ENCODE measurements at places on chromosomes 2 and 18.

GRCh38 chr2:205682239-205682970 is at the start of gene NRP2:
NRP2 (plus strand) TSS chr2:205682501; CDS start chr2:205683291, 790 bp downstream.
- DNase-seq, result peak; percentile 94

DNA sequence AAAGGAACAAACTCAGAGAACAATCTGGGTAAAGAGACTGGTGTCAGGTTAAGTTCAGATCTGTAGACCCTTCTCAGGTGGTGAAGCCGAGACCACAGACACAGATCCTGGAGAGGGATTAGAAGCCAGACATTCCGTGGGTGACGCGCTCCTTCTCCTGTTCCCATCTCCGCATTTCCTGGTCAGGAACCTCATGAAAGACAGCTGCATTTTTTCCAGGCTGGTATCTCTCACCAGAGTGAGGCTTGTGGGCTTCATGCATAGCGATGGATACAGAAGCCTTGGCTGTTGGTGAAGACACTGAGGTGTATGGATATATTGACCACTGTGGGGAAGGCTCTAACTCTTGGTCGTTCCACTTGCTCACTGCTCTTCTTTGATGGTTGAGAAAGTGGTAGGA is 152.6 kb downstream of the FAM210A start:
- DNase-seq, result no peak

DNA sequence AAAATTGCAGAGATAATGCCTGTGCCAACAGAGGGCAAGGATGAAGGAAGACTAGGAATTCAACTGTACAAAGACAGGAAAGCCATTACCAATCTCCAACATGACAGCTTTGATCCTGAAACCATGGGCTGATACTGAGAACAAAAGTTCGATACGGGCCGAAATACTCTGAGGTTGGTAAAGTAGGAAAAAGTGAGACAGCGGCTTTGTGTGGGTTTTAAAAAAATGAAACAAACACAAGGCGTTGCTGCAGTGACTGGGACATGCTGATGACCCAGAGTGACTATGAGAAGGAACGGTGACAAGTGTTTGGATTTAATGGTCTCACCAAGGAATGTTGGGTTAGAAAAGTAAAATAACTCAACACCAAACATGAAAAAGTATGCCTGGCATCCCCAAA is 24.2 kb upstream of the SDC1 start:
- DNase-seq, result no peak

DNA sequence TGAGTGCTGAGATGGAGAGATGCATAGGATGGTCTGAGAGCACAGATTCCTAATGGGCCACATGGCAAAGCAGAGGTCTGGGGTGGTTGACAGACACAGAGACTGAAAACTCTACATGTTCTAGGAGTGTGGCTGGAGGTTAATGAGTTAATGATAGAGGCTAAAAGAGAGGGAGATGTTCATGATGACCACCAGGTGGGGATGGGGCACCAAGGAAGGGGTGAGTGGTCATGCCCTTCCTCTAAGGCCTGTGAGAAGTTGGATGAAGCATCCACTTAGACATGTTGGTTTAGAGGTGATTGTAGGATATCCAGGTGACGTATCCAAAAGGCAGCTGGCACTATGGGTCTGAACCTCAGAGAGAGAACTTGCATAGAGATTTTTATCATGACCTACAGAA is 102.1 kb downstream of the LRP2 start:
- no peak for DNase-seq

DNA sequence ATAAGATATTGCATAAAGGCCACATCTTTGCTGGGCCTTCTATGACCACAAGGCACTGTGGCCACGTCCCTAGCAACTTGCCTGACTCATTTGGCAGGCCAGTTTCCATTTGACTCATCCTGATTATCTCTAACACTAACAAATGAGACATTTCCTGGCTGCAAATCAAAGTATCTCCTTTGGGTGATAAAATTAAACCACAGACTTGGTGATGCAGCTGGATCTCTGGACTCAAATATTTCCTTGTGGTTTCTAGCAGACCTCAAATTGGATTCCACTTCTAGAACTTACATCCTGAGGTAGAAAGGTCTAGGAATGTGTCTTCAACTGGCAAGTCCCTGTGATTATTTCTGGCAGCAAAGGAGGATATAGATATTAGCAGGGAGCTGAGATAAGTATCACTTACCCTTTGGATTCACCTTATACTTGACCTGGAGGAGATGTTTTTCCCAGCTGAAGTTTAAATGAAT is 167.9 kb upstream of the NXPH2 start:
- DNase-seq, result peak; percentile 99

DNA sequence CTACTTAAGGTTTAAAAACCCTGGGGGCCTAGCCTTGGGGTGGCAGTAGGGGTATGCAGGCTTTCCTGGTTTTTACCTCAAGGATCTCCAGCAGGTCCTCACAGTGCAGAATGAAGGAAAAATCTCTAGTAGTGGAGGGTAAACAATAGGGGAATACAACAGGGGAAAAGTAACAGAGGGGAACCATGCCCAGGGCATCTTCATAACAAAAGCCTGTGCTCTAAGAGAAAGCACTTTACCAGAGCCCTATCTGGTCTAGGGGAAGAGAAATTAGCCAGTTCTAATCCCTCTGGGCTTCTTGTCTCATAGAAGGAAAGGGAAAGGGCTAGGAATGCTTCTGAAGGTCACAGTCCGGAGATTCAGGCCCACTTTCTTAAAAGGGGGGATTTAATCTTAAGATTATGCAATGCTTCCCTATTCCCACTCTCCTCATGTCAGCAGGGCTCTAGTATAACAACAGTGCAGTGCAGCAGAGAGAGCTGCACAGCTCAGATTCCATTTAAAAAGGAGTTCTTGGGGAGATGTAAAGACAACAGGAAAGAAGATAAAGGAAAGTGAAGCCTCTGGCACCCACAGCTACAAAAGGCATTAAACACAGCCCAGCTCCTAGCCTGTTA is 149.0 kb upstream of the CYP1B1 start:
- DNase-seq, result no peak

DNA sequence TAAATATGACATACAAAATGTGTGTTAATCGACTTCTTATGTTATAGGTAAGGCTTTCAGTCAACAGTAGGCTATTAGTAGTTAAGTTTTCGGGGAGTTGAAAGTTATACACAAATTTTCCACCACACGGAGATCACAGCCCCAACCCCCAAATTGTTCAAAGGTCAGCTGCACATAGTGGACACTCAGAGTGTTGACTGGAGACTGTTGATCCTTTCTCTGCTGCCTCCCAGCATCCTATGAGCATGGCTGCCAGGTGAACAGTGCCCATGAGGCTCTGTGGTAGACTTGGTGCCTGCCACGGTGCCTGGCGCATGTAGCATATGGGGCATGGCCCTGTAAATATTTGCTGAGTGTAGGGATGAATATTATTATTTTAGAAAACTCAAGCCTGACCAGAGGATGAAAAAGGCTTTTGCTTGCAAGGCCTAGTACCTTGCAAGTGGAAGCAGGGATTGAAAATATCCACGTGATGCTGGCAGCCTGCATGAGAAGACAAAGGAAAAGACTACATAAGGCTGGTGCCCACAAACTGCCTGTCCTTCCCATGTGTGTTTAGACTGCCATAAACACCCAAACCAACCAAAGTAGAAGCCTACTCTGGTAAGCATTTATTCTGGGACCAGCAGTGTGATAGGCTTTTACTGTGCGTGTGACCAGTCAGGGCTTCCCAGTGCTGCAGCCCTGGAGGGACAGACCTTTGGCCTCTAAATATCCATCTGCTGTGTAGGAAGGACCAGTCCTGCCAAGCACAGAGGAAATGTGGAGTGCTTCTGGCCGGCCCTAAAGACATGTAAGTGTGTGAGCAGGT is 226.1 kb downstream of the LDLRAD4 start:
- DNase-seq, result no peak

DNA sequence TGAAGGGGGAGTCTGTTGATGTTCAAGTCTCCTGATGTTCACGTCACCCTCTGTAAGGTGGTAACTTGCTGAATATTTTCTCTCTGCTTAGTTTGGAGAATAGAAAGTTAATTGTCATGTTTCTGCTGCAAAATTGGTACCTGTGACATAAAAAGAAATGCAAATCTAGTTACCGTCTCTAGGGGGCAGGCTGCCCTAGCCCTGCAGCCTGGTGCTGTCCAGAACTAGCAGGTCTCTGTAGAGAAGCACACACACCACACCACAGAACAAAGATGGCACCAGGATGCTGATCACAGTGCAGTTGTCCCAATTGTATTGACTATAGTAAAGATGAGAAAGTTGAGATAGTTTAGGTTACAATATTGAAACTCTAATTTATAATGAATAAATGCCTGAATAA is 47.0 kb downstream of the SLC9A4 start:
- DNase-seq, result peak; percentile 9

DNA sequence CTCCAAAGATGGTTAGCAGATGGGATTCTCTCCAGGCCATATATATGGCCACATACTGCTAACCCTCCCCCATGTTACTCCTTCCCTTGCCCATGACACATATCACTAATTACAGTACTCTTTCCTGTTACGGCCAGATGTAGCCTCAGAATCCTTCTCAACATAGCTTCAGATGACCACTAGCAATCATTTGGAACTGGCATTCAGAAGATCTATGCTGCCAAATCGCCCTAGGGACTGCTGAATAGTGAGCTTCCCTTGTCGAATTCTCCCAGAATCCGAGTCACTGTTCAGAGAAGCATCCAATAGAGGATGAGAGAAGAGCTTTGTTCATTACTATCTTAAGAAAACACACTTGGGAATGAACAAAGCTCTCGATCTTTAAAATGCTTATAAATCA is 121.2 kb upstream of the TANK start:
- DNase-seq, result no peak

- peak; percentile 64 for DNase-seq
Observed at GRCh38 chr18:59996370-59996966, 96.7 kb downstream of the PMAIP1 start.

- no peak for DNase-seq
Observed at GRCh38 chr2:3527886-3528785, 8.8 kb upstream of the ADI1 start.

DNA sequence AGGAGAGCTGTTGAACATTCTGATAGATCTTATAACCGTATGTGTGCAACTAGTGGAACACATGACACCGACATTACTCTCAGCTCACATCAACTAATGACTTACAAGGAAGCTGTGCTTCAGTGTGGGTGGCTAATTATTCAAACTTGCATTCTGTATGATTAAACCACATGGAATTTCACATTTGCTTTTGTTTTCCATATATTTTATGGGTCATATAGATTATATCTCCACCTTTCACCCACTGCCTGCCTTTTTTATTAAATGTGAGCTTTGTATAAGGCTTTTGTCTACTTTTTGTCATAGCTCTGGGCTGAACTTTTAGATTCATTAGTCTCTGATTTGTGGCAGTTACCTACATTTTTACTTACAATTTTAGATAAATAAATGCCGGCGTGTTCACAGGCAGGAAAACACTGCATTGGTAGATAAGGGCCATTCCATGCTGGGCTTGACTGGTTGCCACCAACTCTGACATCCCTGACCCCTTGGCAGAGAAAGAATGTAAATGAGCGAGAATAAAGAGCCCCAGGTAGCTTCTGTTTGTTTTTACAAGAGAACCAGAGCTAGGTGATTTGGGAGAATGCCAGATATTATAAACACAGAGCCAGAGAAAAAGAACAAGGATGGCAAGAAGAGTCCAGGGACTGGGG is 35.7 kb downstream of the LYPD6 start:
- DNase-seq, result peak; percentile 75

DNA sequence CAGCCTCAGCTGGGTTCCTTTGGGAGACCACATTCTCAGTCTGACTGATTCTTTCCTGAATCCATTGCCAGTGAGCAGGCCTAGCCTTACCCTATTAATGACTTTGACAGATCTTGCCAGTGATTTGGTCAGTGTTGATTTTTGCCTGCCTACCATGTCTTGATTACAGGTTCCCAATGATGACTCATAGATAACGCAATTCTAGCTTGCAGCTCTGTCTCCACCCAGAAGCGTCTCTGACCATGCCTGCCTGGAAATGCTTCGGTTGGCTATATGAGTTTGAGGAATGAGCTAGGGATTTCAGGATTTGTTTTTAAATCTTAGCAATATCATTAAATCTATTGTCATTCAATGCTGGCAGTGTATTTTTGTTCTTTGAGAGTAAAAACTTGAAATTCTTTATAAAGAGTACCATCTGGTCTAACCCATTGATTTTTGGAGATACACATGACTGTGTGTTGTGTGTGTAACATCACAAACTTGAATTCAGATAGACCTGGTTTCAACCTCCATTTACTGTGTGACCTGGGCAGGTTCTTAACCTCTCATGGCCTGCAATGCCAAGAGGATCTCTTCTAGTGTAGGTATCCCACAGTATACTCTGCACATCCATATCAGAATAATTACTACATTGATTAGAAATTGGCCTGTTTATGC is 57.0 kb downstream of the CCDC150 start:
- peak; percentile 75 for DNase-seq

DNA sequence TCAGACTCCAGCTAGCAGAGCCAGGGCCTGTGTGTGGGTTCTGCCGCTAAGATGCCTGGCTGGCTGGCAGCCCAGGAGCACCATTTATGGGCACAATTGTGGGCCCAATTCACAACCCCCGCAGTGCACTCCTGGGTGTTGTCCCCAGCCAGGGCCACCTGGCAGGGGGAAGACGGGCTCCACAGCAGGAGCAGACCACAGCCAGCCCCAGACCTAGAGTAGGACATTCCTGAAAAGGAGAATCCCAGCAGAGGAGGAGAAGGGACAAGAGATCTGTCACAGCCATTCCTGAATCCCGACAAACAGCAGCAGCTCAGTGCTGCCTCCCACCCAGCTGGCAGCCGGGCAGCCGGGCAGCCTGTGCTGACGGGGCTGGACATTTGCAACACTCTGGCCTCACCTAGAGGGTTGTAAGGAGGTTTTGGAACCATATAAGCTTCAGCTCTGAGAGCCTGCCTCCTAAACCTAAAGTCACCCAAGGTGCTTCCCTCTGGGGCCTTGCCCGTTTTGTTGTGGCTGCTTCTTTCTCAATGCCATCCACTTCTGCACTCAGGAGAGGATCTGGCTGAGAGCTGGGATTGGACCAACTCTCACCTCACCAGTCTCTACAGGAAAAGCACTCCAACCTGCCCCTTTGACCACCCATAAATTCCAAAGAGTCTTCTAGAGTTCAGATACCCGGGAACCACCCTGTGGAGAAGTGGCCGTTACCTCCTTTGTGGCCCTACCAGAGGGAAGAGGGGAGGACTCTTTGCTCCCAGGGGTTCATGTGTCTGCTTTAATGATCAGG is 4.1 kb upstream of the TMEM177 start:
- DNase-seq, result no peak

DNA sequence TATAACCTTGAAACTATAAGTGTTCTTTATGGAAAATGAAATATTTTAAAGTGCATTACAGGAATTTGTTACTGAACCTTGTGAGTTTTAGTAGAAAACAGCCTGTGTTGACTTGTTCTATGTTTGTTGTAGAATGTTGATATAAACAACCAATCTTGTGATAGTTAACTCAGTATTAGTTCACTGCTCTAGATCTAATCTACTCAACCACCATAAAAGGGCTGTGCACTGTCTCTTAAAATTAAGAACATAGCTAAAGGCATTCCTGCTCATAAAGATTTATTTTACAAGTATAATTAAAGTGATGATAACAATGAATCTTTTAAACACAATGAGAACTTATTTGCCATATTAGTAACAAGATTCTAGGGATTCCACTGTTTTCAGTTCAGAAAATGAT is 110.5 kb upstream of the KLF7 start:
- no peak for DNase-seq

- peak; percentile 46 for DNase-seq
Observed at GRCh38 chr18:51617167-51617566, 419.7 kb upstream of the MEX3C start.

GRCh38 chr2:79711098-79711497 is 198.2 kb downstream of the CTNNA2 start:
- DNase-seq, result peak; percentile 32

GRCh38 chr2:735670-736218 is 58.5 kb upstream of the TMEM18 start:
- DNase-seq, result no peak

All from fibroblast of upper back skin (primary cell).